ENCODE measurements at places on chromosomes 3 and 15. TPM values are rescaled to one million over a fixed set of nuclear protein-coding genes. Genes with fewer than 3 reads are reported as not detected.
A peak's percentile ranks its signal among the peaks of the same experiment; 100 is the strongest.

Gene ACKR4
- total RNA-seq: not detected

Gene SLC22A13
- 0.66 TPM for total RNA-seq

Gene ETV5
- total RNA-seq: 48.4 TPM

Gene LRRC2
- total RNA-seq: 7.1 TPM

Gene SKOR1
- total RNA-seq: 0.17 TPM

Gene FGF12
- 7.6 TPM for total RNA-seq

Gene NMB
- 22.0 TPM for total RNA-seq

Gene SAMMSON
- total RNA-seq: not detected

Gene NTRK3
- total RNA-seq: 5.4 TPM

Gene FILIP1L
- not detected for total RNA-seq

Gene RBP2
- not detected for total RNA-seq

DNA sequence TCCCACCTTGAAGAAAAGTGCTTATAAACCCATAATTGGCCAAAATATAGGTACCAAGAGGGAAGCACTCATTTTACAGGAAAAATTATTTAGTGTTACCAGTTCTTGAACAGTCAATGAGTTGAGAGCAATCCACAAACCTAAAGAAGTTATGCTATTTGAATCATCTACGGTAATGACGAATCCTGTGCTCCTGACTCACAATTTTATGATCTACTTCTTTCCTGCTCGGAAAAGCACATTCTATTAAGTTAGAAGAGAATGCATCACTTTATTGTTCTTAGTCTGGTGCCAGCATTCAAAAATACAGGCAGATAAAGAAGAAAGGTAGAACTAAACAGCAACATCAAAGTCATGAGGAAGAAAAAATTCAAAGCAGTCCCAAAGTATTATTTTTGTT is 33.2 kb downstream of the CHRM5 start:
- no peaks in the 10 kb centered on the region for H3K36me3 ChIP-seq
- H3K4me1 ChIP-seq: no peaks in the 10 kb centered on the region
- no peak overlapping the region for H3K4me3 ChIP-seq
- H3K27ac ChIP-seq: no peak overlapping the region

DNA sequence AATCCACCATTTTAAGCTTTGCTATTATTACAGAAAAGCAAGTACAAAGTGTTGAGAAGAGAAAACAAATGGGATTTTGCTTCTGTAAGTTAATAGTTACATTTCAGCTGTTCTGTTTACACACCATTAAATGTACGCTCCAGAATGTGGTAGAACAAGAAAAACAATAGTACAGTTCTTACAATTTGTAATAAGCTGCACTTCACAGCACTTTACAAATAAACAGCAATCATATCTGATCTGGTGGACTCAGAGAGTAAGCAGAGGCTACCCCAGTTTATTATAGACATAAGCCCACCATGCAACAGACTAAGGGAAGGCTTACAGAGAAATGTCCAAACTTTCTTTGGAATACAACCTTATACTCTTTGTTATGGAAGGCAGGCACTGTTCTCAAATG is 126.4 kb downstream of the OXSM start:
- no peak overlapping the region for H3K4me3 ChIP-seq
- no peak overlapping the region for H3K27ac ChIP-seq
- no peaks in the 10 kb centered on the region for H3K36me3 ChIP-seq
- no peaks in the 10 kb centered on the region for H3K27me3 ChIP-seq
- no peak for DNase-seq

DNA sequence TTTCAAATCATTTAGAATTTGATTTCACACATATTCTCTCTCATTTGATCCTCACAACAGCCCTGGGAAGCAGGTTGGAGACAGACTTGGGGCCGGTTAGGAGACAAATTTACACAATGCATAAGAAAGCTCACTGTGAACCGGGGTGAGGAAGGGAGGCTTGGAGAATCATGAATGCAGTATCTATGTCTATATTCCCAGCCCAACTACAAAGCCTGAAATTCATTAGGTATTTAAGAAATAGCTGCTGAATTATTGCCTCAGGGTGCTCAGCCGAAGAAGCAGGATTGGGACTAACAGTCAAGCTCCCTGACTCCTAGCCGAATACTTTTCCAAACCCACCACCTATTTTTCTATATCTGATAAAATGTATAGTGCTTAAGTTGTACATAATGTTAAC is 8.4 kb upstream of the GOLGA6C start:
- H3K27ac ChIP-seq: no peak overlapping the region
- DNase-seq: no peak
- no peaks in the 10 kb centered on the region for H3K36me3 ChIP-seq
- no peaks in the 10 kb centered on the region for H3K27me3 ChIP-seq

DNA sequence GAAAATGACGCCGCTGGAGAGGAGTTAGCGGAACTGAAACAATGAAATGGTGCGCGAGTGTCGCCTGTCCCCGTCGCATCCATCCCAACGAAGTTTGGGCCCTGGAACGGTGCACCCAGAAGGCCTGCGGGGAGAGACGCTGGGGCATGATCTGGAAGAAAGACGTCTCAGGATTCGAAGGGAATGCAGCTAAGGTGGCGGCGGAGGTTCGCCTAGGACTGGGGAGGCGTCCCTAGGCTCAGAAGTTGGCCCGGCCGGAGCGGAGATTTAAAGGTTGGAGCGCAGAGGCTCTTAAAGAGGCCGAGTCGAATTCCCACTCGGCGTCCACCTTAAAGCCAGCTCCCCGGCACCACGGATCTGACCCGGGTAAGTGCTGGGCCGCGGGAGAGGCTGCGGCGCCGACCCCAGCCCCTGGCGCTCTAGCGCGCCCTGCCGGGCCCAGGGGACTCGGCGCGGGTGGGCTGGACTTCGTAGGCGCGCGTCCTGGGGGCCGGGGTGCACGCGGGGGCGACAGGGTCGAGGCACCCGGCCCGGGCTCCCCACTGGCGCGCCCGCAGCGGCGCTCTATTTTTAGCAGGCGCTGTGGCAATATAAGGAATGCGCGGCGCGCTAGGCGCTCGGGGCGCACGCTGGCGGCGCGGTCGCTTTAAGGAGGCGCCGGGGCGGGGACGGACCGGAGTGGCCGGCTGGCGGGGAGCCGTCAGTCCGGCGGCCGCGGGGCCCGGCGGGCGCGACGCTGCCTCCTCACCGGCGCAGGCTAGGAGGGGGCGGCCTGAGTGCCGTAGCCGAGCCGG is at the start of gene MRAS:
Gene MRAS, plus strand, starts transcription at position 620 of the 794 bp plus-strand sequence. CDS start 24,305 bp downstream, outside the sequence.
- peak; percentile 91 for DNase-seq
- H3K4me3 ChIP-seq: peak within 1 kb of the TSS; percentile 62
- peaks cover 20% of the 10 kb centered on the region for H3K27me3 ChIP-seq
- peak within 1 kb of the TSS; percentile 79 for H3K27ac ChIP-seq
- peaks cover 15% of the 10 kb centered on the region for H3K4me1 ChIP-seq

- H3K4me1 ChIP-seq: no peaks in the 10 kb centered on the region
- H3K4me3 ChIP-seq: no peak overlapping the region
- H3K36me3 ChIP-seq: no peaks in the 10 kb centered on the region
- DNase-seq: no peak
- H3K27ac ChIP-seq: no peak overlapping the region
- no peaks in the 10 kb centered on the region for H3K27me3 ChIP-seq
These were observed 463.9 kb downstream of the MFSD1 start for GRCh38 chr3:159265705-159266104.

- H3K27me3 ChIP-seq: no peaks in the 10 kb centered on the region
- H3K27ac ChIP-seq: no peak overlapping the region
- no peak overlapping the region for H3K4me3 ChIP-seq
- H3K4me1 ChIP-seq: peaks cover 8% of the 10 kb centered on the region
These were observed 73.3 kb downstream of the SETMAR start for GRCh38 chr3:4376499-4376898.

DNA sequence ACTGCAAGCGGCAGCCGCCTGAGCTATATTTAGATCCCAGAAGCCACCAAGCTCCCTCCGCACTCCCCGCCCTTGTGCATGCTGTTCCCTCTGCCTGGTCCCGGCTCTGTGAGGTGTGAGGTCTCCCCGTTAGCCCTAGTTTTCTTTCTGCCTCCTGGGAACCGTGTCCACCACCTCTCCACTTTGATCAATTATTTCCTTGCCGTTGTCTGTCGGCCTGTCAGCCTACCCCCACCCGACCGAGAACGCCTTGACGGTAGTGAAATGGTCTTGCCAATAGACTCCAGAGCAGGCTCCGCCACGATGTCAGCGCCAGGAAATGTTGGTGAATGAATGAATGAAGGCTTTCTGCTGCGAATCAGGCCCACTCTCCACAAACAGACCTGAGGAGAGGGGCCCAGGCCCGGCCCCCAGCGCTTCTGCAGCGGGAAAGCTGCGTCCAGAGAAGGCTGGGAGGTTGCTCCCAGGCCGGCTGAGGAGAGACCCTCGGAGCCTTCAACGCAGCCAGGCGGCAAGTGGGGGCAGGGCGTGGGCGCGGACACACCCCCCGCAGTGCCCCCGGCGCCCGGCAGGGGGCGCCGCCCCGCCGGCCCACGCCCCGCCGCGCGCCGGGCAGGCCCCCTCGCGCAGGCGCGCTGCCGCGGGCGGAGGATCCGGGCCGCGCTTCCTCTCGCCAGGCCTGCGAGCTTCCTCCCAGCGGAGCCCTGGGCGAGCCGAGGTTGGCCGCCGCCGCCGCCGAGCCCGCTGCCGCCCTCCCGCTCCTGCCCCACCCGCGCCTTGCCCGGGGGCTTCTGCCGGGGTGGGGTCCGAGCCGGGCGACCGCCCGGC is at the start of gene CSK:
Gene CSK, plus strand, starts transcription at position 650 of the 828 bp plus-strand sequence. CDS start 16,218 bp downstream, outside the sequence.
- H3K4me1 ChIP-seq: peaks cover 15% of the 10 kb centered on the region
- H3K36me3 ChIP-seq: no peaks in the 10 kb centered on the region
- peaks cover 19% of the 10 kb centered on the region for H3K27me3 ChIP-seq

GRCh38 chr15:101206176-101206591 is 45.7 kb downstream of the CHSY1 start:
- H3K4me3 ChIP-seq: no peak overlapping the region
- no peaks in the 10 kb centered on the region for H3K27me3 ChIP-seq
- no peaks in the 10 kb centered on the region for H3K36me3 ChIP-seq
- DNase-seq: no peak
- no peak overlapping the region for H3K27ac ChIP-seq
- peaks cover 9% of the 10 kb centered on the region for H3K4me1 ChIP-seq

- H3K27me3 ChIP-seq: no peaks in the 10 kb centered on the region
- no peaks in the 10 kb centered on the region for H3K36me3 ChIP-seq
- peak; percentile 25 for DNase-seq
- H3K4me3 ChIP-seq: no peak overlapping the region
These were observed 321.8 kb upstream of the MME start for GRCh38 chr3:154758109-154758868.

- H3K4me1 ChIP-seq: peaks cover 24% of the 10 kb centered on the region
- no peaks in the 10 kb centered on the region for H3K27me3 ChIP-seq
- H3K4me3 ChIP-seq: no peak overlapping the region
These were observed 32.7 kb downstream of the ZNF385D start for GRCh38 chr3:21718161-21718765.

GRCh38 chr15:60999771-61000170 is 229.3 kb downstream of the RORA start:
- no peak overlapping the region for H3K27ac ChIP-seq
- peaks cover 22% of the 10 kb centered on the region for H3K4me1 ChIP-seq
- H3K27me3 ChIP-seq: no peaks in the 10 kb centered on the region

- 0 out of 2 replicates have a peak overlapping the region, but pooled peaks have one; percentile 61 for H3K27ac ChIP-seq
- peaks cover 34% of the 10 kb centered on the region for H3K4me1 ChIP-seq
- DNase-seq: no peak
These were observed 23.0 kb downstream of the CMTM7 start for GRCh38 chr3:32414522-32415202.

DNA sequence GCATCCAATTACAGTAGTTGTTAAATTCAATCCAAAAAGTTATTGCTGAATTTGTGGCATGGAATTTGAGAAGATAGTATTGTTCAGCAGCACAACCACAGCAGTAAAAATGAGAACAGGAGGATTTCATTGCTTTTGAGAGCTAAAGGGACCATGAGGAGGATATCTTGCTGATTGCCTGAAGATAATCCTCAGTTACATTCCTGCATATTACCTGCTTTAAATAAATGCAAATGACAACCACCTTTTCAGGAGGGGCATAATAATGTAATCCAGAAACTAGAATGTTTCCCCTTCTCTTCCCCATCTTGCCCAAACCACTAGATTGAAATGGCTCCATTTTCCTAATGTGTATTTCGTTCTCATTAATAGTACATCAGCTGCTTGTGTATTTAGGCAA is 35.2 kb upstream of the SLC2A2 start:
- no peak overlapping the region for H3K4me3 ChIP-seq
- peaks cover 11% of the 10 kb centered on the region for H3K4me1 ChIP-seq
- H3K27me3 ChIP-seq: no peaks in the 10 kb centered on the region
- no peak overlapping the region for H3K27ac ChIP-seq

GRCh38 chr3:138845181-138845601 is 10.5 kb upstream of the PIK3CB start:
- H3K36me3 ChIP-seq: no peaks in the 10 kb centered on the region
- peaks cover 27% of the 10 kb centered on the region for H3K4me1 ChIP-seq
- H3K4me3 ChIP-seq: no peak overlapping the region
- DNase-seq: peak; percentile 77

DNA sequence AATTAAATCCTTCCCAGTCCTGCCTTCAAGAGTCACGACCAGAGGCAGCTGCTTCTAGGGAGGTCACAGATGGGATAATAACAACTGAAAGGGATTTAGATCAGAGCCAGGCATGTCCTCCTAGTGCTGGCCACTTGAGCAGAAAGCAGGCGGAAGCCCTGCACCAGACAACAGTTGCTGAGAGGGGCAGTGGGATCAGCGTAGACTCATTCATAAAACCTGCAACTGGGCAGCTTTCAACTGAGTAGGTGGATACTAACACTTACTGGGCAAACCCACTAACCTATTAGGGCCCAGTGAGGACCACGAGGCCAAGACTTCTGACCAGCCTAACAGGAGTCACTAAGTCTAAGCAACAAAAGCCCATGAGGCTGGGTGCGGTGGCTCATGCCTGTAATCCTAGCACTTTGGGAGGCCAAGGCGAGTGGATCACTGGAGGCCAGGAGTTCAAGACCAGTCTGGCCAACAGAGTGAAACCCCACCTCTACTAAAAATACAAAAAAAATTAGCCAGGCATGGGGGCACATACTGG is 67.0 kb downstream of the DAPK2 start:
- DNase-seq: no peak
- no peaks in the 10 kb centered on the region for H3K36me3 ChIP-seq
- H3K27ac ChIP-seq: no peak overlapping the region
- no peak overlapping the region for H3K4me3 ChIP-seq
- peaks cover 10% of the 10 kb centered on the region for H3K4me1 ChIP-seq

GRCh38 chr15:94451466-94451865 is 220.1 kb downstream of the MCTP2 start:
- no peaks in the 10 kb centered on the region for H3K36me3 ChIP-seq
- no peaks in the 10 kb centered on the region for H3K27me3 ChIP-seq
- no peak for DNase-seq
- H3K4me3 ChIP-seq: no peak overlapping the region

DNA sequence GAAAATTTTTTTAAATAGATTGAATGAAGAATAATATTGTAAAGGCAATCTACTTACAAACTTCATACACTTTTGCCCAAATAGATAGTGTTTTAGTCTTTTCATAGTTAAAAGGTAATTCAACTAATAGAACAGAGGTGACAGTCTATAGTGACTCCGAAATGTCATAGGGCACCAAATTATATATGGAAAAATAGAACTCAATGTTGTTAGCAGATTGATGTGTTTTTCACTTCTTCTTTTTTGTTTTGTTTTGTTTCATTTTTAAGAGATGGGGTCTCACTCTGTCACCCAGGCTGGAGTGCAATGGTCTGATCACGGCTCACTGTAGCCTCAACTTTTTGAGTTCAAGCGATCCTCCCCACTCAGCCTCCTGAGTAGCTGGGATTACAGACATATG is 721 bp downstream of the CSTA start:
- no peak overlapping the region for H3K27ac ChIP-seq
- no peak for DNase-seq
- no peaks in the 10 kb centered on the region for H3K4me1 ChIP-seq
- no peaks in the 10 kb centered on the region for H3K27me3 ChIP-seq

All from GM23338 (cell line).